ENCODE measurements at places on chromosomes 3 and 15.

DNA sequence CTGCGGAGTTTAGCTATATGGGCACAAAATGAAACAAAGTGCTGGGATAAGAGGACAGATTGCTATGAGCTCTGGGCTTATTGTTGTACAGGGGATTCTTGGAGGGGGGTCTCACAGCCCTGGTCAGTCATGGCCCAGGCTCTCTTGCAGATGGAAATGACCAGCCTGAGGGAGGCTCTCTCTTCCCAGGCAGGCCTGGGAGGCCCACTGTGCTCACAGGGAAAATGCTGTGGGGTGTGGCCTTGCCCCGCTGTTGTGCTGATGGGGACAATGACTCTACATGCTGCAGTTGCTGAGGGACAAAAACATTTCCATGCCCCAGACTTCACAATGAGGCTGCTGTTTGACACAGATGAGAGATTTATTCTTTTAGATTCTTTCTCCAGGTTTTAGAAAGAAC, 202.2 kb downstream of the KLF13 start:
- DNase-seq, result no peak

DNA sequence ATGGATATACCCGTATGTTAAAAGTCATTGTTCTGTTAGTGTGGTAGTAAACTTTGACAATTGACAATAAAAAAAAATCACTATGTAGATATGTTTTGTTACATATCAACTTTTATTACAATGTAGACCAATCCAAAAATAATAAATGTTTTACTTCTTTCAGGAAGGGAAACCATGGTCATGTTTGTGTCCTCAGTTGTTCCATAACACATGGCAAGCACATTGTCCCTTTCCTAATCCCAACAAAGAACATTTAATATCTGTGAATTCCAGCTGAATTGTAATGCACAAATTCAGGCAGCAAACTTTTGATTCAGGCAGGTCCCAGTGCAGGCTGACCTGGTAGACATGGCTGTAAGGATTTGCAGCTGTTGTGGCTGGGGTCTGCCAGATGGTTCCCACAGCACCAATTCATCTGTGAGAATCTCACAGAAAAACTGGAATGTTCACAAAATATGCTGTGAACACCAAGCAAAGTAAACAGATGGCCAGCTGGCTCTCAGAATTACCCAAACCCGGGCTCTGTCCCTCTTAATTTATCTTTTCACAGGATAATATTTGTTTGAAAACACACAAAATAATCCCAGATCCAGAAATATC, 1.9 kb upstream of the SPG21 start:
- DNase-seq, result no peak

DNA sequence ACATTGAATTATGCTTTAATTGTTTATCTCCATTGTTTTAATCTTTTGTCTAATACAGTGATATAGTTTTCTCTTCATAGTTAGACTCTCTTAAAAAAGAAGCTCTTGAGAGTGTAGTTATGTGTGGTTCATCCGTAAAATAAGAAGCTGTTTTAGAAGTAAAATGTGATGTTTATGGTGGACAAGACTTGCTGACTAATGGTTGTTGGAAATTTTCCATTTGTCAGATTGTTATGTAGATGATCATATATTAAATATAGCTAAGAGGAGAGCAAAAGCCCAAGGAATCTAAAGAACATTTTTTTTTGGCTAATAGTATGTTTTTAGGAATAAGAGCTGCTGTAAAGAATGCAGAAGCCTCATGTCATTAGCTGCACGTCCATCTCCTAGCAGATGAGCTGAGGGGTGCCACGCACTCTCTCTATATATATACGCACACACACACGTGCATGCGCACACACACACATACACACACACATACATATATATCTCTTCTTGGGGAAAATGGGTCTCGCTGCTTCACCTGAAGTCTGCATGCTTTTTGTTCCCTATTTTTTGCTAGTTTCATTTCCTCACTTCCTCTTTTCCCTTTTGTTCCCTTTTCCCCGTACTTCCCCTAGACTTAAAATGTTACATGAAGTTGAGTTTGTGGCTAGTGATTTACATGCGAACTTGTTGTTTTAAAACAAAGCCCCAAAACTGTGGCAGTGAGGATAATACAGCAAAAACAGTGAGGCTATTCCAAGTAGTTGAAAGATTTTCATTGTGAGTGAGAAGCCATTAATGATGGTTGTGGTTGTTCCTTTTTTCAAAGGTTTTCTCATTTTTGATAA, 107.8 kb downstream of the MBNL1 start:
- no peak for DNase-seq

DNA sequence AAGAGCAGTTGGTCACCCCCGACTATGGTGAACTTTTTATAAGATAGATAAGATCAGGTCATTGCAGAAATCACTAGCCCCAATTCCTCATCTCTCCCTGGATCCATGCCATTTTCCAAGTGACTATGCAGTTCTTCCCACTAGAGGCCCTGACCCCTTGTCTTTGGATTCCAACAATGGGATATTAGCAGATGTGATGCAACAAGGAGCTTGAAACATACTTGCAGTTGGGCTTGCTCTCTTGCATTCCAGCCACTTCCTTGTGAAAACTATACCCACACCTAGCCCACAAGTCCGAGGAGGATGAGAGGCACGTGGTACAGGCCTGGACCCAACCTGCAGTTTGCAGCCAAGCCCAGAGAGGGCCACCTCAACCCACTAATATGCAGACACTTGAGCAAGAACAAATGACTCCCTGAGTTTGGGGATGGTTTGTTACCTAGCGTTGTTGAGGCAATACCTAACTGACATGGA, 60.6 kb downstream of the SUCLG2 start:
- DNase-seq, result no peak

GRCh38 chr15:62320259-62320658, 155.2 kb upstream of the C2CD4B start:
- no peak for DNase-seq

- DNase-seq, result peak; percentile 70
Measured at GRCh38 chr15:72155635-72156616, 37.7 kb downstream of the SENP8 start.

DNA sequence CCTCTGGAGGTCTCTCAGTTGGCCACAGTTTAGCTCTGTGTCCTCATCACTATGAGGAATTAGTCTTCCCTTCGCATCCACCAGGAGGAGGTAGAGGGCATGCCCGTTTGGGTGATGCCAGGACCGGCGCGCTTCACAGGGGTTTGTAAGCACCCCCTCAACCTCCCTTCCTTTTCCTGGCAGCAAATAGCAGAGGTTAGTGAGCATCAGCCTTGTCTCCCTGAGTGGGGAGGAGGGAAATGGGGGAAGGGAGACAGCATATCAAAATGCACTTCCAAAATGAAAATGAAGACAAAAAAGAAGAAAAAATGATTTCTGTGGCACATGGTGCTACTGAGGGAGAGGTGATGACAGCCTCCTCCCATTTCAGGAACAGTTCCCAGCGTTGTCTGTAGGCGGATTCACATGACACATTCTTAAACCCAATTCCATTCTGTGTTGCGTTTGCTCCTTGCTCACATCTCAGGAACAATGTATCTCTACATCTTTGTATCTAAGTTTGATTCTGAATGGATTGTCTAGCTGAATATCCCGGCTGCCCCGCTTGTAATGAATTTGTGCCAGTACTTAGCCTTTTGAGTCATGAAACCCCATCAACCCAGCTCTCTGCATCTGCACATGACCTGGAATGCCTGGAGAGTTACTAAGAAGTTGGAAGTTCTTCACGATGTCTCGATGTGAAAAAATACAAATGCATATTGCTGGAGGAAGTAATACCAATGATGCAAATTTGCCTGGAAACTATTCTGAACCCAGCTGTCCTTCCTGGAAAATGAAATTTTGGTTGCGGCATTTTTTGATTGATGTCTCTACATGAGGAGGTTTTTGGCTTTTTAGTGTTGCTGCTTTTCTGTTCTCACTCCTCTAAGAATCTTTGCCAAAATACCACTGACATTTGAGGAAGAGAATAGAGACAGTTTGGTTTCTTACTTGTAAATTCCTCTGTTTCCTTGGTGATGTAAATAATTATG, 45.2 kb downstream of the TYRO3 start:
- no peak for DNase-seq

DNA sequence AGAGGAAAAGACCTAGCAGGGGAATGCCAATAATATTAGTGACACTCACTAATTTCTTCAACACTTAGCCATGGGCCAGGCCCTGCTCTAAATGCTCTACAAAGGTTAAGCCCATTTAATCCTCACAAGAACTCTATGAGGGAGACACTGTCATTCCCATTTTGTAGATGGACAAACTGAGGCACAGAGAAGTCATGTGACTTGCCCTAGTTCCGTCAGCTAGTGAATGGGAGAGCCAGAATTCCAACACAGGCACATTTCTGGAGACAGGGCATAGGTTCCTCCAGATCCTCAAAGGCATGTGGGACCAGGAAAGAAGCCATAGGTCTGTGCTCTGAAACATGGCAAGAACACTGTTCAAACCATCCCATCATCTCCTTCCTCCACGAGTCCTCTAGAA, 31.5 kb downstream of the LOXL1 start:
- DNase-seq, result no peak

DNA sequence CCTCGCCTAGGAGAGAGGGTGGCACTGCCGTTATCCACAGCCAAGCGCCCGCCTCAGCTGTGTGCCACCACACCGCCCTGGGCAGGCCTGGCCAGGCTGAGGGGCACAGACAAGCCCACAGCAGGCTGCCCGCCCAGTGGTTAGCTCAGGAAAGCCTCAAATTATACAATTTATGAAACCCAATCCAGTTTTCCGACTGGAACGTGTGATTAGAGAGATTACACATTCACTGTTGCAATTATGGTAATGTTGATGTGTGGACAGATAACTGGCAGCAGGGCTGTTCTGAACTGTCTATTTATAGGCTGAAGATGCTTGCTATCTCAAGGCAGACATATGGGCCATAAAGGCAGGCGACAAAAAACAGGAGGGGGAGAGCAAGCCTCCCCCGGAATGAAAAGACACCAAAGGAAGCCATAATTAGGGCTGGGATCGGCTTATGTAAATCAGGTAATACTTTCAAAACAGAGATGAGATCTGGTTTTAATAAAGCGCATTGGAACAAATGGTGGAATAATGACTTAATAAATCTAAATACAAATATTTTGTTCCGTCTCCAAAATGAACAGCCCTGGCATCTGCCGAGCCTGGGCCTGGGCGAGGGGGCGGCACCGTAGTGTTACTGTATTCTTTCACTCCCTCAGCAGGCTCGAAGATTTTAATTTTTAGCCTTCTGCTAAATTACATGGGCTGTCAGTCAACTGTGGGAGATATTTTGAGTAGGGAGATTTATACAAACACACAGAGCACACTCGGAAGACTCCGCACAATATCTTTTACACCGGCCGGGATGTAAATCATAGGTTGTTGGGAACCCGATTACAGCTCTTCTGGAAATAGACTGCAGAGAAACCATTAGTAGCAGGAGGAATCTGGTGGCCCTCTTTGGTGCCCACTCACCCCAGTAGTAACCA, 103.1 kb upstream of the TLE3 start:
- DNase-seq, result no peak

DNA sequence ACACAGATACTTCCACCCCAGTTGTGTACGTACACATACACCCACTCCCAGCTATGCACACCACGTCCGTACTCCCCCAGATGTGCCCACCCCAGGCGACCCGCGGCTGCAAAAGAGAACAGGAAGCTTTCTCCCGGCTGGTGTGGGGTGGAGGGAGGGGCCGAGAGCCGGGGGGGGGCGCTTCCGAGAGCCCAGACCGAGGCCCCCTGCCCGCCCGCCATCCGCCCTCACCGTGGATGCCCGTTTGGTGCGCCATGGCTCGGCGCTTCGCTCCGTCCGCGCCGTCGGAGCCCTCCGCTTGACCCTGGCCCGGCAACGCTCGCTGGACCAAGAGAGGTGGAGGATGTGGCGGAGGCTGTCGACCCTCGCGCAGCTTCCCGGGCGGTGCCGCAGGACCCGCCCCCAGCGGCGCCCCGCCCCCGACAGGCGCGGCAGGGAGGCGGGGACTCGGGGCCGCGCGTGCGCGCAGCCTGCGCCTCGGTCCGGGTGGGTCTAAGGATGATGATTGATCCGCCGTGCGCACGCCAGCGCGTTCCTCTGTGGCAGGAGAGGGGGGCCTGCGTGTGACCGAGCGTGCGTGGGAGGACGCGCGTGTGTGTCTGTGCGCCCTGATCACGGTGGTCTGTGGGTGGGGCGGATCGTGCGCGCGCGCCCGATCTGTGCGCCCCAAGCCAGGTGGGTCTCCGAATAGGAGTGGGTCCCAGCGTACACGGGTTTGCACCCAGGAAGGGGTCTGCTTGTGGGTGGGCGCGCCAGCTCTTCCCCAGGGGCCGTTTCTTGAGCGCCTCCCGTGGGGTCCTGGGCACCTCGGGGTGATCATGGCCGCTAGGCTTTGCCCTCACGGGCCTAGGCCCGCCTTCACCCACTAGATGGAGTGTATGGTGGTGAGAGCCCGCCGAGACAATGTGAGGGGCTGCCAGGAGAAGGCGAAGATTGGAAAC, at the start of gene TWF2:
Gene TWF2 (minus strand): TSS at position 398 of the 941 bp plus-strand sequence. CDS start 142 bp downstream, at position 256.
- peak; percentile 68 for DNase-seq

DNA sequence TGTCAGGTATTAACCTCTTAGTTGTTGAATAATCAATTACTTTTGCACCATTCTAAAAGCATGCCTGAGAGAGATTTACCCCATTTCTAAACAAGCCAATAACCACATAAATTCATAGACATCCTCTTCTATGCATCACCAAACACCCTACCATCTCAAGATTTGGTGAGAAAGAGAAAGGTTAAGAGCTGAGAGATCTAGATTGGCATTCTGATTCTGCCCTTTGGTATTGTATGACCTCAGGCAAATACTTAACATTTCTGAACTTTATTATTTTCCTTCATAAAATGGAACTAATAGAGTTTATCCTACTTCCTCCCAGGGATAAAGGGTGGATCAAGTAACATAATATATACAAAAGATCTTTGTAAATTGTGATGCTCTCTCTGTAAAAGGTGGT, 146.5 kb upstream of the MME start:
- no peak for DNase-seq

GRCh38 chr3:18363338-18363737, 61.8 kb downstream of the SATB1 start:
- DNase-seq, result no peak

- no peak for DNase-seq
Measured at GRCh38 chr15:60509470-60509869, 30.5 kb upstream of the ICE2 start.

DNA sequence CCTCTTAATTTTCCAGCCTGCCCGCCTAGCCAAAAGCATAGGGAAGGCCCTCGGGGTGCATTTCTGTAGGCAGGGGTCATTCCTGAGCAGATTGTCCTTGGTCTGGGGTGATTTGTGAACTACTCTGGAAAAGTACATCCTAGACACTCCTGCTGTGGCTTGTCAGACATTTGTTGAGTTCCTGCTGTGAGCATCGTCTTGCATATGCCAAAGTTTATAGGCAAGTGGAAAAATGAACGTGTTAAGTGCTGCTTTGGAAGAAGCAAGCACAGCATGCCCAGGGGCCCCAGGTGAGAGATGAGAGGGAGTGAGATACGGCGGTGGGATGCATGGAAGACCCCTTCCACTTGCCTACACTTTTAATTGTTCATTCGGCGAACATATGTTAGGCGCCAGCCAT, 237.7 kb upstream of the ST8SIA2 start:
- DNase-seq, result no peak
